Femur (tissue), 1 donor: ENCODE measurements at places on chromosomes 7 and 10.
A peak's percentile ranks its signal among the peaks of the same experiment; 100 is the strongest.

- DNase-seq, result no peak
Observed at GRCh38 chr10:122343135-122343800, 31.2 kb upstream of the PLEKHA1 start.

DNA sequence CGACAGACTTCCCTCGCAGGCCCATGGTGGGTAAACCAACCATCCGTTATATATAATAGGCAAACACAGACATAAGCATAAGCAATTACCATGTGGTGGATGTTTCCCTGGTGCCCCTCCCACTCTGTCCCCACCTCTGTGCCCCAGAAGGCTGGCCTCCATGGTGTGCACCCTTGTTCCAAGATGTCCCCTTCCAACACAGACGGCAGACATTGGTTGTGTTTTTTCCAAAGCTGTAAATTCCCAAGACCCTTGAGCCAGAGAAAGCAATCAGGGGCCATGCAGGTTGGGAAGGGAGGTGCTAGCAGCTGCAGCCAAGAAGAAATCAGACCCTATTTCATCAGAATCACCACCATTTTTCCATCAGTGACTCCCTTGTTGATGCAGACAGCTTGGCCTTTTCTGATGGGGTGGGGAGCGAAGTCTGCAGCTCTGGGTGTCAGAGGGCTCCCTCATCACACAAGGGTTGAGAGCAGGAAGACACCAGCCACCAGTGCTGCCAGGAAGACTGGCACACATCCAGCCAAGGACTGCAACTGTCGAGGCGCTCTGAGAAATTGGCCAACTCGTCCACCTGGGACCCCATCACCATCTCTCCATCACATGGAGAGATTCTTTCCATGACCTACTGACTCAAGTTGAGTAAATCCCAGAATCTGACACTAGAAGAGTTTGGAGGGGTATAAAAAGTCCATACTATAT is 86.8 kb upstream of the CHST15 start:
- peak; percentile 12 for DNase-seq

DNA sequence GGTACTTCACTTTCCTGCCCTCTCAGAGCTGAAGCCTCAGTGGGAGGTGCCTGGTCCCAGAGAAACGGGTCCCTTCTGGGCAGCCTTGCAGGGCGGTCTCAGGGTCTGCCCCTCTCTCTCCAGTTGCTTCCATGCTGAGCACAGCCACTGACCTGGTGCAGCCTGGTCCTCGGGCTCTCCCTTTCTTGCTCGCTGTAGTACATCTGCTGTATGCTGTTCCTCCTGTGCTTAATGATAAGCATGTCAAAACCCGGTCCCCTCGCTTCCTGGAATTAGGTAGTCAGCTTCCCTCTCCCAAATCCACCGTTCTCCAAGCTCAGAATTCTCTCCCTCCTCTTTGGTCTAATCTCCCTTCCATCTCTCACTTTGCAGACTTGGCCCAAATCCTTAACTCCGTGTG is 11.0 kb upstream of the HPS1 start:
- no peak for DNase-seq

- DNase-seq, result no peak
Observed at GRCh38 chr7:28778786-28779185, 179.3 kb downstream of the TRIL start.

GRCh38 chr10:75281974-75282373 is 46.2 kb upstream of the COMTD1 start:
- DNase-seq, result no peak

DNA sequence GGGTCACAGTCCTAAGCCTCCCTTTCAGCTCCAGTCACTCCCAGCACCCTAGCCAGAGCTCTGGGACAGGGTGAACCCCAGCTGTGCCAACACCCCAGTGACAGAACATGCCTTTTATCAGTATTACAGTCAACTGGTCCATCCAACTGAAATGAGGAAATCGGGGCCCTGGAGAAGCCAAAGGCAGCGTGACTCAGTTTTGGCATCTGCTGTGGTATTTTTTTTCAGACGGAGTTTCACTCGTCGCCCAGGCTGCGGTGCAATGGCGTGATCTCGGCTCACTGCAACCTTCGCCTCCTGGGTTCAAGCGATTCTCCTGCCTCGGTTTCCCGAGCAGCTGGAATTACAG is 3.4 kb upstream of the CLDN15 start:
- DNase-seq, result no peak

GRCh38 chr7:70044064-70044463 is 445.8 kb downstream of the AUTS2 start:
- DNase-seq, result no peak

DNA sequence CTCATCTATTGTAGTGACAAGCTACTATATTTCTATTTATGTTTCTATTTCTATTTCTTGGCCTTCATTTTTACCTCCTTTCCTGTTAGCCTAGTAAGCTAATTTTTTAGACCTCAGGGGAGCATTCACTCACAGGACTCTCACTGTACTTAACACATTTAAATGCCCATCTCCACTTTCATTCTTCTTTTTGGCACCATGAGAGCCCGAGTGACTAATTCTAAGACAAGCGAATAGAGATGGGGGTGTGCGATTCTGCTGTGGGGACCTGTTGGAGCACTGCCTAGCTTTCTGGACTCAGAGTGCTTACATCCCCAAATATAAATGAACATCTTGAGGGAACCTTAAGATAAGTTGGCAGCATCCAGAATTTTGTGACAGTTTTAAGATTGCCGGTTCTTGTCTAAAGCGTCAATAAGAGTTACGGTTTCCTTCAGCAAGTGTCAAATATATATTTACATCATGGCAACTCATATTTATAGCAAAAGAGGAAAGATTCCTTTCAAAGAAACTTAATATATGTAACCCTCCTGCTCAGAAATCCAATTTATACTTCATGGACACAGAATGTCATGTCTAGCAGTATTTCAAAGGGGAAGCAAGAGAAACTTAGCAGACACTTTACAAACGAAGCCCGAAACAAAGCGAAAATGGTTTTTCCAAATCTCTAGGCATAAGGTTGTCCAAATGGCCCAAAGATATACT is 54.1 kb upstream of the AFAP1L2 start:
- no peak for DNase-seq

- DNase-seq, result no peak
Observed at GRCh38 chr7:117777335-117778142, 95.7 kb downstream of the CTTNBP2 start.
